ENCODE measurements at places on chromosomes 3 and 15.

DNA sequence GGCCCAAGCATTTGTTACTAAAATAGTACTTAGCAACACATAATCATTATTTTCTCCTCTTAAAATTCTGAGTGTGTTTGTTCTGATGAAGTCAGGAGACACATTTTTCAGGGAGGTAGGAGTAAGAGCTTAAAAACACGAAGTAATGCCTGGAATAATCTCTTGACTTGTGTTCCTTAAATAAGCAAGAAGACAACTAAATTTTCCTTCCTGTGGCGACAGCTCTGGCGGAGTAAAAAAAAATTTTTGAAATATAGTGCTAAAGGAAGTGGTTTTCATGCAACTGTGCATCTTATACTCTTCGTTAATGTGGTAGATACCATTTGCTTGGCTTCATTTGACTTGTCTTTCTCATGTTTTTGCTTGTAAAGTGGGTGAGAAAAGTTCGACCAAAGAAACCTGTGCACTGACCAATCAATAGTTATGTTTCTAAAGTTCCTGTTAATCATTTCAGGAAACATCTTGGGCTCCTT is 11.1 kb upstream of the MBNL1 start:
- no peak for DNase-seq

GRCh38 chr3:178967177-178967532 is 104.5 kb downstream of the ZMAT3 start:
- DNase-seq: no peak

- DNase-seq: no peak
These were observed 109.6 kb upstream of the PTX3 start for GRCh38 chr3:157327018-157327417.

DNA sequence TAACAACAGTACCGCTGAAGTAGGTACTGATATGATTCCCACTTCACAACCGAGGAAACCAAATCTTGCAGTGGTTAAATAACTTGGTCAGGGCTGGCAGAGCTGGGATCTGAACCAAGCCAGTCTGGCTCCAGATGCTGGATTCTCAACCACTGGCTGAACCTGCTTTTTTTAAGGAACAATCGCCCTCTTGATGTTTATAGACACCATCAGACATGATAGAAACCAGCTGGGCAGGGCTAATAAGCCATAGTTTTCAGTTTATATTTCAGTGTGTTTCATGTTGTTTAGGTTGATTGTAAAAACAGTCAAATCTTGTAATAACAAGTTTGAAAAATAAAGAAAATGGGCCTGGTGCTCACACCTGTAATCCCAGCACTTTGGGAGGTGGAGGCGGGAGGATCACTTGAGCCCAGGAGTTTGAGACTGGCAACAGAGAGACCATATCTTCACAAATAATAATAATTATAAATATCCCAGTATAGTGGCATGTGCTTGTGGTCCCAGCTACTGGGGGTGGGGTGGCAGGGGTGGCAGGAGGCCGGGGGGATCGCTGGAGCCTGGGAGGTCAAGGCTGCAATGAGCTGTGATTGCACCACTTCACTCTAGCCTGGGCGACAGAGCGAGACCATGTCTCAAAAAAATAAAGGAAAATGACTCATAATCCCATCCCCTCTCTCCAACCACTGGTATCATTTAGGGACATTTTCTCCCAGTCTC is 36.7 kb downstream of the XYLB start:
- peak; percentile 4 for DNase-seq

- DNase-seq: peak; percentile 38
These were observed 36.9 kb downstream of the GALNT15 start for GRCh38 chr3:16211176-16211904.

- peak; percentile 16 for DNase-seq
These were observed 43.2 kb downstream of the SLC7A14 start for GRCh38 chr3:170542704-170543103.

GRCh38 chr3:64530434-64531049 is 157.3 kb downstream of the ADAMTS9 start:
- DNase-seq: peak; percentile 65

GRCh38 chr3:88009066-88009465 is 49.7 kb downstream of the CGGBP1 start:
- no peak for DNase-seq

DNA sequence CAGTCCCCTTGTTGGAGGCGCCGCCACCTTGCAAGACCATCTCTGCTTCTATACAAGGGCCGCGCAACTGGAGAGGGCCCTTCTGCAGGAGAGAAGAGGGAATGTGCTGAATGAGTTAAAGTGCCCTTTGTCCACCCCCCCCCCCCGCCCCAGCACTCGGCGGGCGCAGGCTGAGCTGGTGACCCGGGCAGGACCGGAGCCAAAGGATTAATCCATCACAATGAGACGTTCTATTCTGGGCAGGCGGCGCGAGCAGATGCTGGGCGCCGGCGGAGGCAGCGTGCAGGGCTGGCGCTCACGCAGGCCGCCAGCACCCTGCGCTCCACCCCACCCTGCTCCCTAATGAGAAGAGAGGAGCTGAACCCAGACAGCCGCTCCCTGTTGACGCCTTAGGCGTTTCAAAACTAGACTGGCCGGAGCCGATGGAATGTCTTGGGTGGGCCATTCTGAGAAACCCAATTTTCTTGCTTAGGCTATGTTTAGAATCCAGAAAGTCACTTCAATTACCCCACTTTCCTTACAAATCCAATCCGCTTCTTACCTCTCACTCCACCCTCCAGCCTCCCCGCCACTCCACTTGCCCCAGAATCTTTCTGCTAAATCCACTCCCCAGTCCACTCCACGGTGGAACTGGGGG is 32.9 kb downstream of the GJD2 start:
- peak; percentile 92 for DNase-seq

- no peak for DNase-seq
These were observed 84.4 kb downstream of the PLXNA1 start for GRCh38 chr3:127067116-127067910.

- DNase-seq: peak; percentile 60
These were observed 26.1 kb downstream of the PTH1R start for GRCh38 chr3:46903341-46904302.

- DNase-seq: peak; percentile 28
These were observed 242.9 kb upstream of the BHLHE40 start for GRCh38 chr3:4736284-4736861.

DNA sequence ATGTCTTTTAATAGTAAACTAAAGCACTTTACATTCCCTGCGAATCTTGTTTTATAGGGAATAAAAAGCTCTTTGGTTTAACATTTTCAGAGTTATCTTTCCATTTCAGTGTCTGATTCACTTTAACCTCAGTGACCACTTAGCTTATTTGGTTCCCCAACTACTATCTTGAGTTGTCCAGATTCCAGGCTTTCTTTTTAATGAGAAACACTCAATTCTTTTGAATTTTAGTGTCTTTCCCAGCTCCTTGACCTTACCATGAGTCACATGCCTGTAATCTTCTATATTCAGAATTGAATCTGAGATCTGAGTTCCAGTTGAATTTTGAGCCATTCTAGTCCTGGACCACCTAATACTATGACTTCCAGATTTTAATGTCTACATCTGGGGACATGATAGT is 144.4 kb downstream of the KCNAB1 start:
- DNase-seq: peak; percentile 26
